Gastrocnemius medialis (tissue), 4 donors: ENCODE measurements at places on chromosomes 11 and 22. TPM values are rescaled to one million over a fixed set of nuclear protein-coding genes. Genes with fewer than 3 reads are reported as not detected.

The LRRC10B gene
- total RNA-seq, result not detected

The OR2D2 gene
- not detected for total RNA-seq

The KCNQ1 gene
- total RNA-seq, result 0.75 TPM

The KCTD14 gene
- total RNA-seq, result not detected

The DEPDC7 gene
- 3.3 TPM for total RNA-seq

The CNTF gene
- total RNA-seq, result 4.0 TPM

The ISX gene
- total RNA-seq, result not detected

The CRACR2B gene
- 4.5 TPM for total RNA-seq

The C22orf23 gene
- not detected for total RNA-seq

DNA sequence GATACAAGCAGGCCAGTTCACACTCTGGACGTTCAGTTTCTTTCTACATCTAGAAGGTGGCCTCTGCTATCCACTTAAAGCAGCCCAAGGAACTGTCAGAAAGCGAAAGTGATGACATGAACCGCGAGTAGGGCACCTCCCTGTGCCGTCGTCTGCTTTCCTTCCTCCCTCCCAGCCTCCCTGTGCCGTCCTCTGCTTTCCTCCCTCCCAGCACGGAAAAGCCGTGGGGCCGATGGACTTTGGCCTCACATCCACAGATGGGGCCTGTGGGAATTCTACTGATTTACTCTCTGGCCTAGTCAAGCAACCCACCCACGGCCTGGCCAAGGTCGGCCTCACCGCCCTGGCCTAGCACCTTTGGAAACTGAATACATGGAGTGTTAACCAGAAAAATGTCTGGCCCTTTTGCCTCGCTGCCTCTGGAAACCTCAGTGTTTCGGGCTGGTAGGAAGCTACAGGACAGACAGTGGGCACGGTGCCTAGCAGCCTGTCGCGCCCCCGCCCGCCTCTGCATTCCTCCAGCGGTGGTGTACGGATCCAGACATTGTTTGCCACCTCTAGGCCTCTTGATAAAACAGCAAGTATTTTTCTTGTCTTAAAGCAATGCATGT lies 14.2 kb downstream of the PEX26 start:
- peak; percentile 72 for DNase-seq
- H3K36me3 ChIP-seq, result peaks cover 14% of the 10 kb centered on the region
- peaks cover 54% of the 10 kb centered on the region for H3K4me1 ChIP-seq
- no peaks in the 10 kb centered on the region for H3K27me3 ChIP-seq
- peak overlapping the region; percentile 95 for H3K27ac ChIP-seq

DNA sequence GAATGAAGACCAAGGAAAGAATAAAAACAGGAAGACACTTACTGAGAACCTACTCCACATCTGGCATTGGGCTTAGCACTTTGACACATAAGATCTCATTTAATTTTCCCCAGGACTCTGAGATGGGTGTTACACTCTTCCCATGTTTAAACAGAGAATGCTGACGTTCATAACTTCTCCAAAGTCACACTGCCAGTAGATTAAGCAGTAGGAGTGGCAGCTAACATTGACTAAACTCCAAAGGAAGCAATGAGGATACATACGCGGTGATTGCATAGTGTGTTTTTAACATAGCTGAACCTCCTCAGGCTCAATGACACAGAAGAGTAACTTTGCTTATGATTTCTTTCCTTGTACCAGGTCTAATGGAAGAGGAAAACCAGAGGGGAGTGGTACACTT lies 14.5 kb upstream of the OR10V1 start:
- no peak for DNase-seq
- H3K4me3 ChIP-seq, result no peak overlapping the region
- H3K27ac ChIP-seq, result no peak overlapping the region
- no peaks in the 10 kb centered on the region for H3K4me1 ChIP-seq
- no peaks in the 10 kb centered on the region for H3K36me3 ChIP-seq
- H3K27me3 ChIP-seq, result no peaks in the 10 kb centered on the region

DNA sequence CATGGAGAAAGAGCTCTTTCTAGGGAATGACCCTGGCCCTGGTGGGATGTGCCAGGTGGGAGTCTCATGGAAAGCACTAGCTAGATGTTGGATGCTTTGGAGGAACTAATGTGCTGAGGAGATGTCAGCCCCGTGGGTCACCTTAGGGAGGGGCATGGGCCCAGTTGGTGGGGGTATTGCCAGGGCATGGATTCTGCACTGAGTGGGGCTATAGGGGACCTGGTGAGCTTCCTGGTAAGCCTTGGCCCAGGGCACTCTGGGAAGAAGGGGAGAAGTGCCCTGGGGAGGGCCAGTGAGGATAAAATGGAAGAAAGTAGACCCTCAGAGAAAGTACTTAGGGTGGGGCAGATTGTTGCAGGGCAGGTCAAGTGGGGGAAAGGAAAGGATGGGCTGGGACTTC lies 65.2 kb upstream of the SORL1-AS1 start:
- no peak for DNase-seq
- H3K27ac ChIP-seq, result no peak overlapping the region
- H3K4me3 ChIP-seq, result no peak overlapping the region
- no peaks in the 10 kb centered on the region for H3K27me3 ChIP-seq
- no peaks in the 10 kb centered on the region for H3K36me3 ChIP-seq

- no peak overlapping the region for H3K4me3 ChIP-seq
- DNase-seq, result no peak
- no peaks in the 10 kb centered on the region for H3K4me1 ChIP-seq
- no peaks in the 10 kb centered on the region for H3K27me3 ChIP-seq
- no peaks in the 10 kb centered on the region for H3K36me3 ChIP-seq
Observed at GRCh38 chr11:90343673-90344072, 120.8 kb upstream of the CHORDC1 start.

DNA sequence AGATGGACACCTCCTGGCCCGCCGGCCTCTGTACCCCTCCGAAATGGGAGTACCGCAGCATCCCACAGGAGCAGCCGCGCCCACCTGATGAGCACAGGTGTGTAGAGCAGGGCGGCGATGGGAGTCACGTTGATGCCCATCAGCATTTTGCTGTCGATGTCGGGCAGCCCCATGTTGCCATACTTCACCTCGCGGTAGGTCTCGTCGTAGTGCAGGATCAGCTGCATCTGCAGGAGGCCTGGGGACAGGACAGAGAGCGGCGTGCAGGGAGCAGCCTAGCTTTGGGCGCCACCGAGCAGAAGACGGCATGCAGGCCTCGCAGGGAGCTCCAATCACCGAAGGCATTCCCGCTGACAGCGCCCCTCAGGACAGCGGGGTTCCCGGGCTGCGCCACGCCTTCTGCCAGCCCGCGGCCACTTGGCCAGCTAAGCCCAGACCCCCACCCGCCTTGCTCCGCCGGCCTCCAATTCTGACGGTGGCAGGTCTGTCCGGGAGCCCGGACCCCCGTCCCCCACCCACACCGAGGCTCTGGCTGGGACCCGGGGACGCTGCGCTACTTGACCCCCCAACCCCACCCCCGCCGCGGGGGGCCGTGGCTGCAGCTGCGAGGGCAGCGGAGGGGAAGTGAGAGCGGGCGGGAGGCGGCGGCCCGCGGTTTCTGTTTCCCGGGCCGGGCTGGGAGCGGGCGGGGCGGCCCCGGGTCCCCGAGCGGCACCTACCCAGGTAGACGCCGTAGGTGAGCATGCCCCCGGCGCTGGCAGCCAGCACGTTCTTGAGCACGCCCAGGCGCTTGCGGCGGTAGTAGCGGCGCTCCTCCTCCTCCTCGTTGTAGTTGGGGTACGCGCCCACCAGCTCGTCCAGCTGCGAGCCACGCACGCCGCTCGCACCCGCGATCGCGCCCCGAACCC lies 705 bp downstream of the UNC93B1 start:
- no peak for DNase-seq
- peak overlapping the region; percentile 47 for H3K27ac ChIP-seq
- no peaks in the 10 kb centered on the region for H3K27me3 ChIP-seq

DNA sequence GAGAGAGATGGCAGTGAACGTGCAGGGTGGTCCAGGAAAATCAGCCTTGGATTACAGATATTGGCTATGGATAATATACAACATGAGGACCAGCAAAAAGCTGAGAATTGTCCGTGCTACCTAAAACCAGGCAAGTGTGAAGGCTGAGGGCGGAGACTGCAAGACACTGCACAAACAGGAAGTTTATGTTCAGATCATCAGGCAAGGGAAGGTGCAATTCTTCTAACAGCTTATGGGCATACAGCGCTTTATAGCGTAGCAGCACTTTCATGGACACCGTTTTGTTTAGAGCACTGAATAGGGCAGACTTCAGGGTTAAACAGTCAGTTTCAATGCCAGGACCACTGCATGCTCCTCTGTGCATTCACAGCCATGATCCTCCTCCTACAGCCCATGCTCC lies 93.1 kb upstream of the TMEM45B start:
- no peaks in the 10 kb centered on the region for H3K36me3 ChIP-seq
- no peaks in the 10 kb centered on the region for H3K27me3 ChIP-seq
- H3K27ac ChIP-seq, result no peak overlapping the region
- DNase-seq, result no peak

DNA sequence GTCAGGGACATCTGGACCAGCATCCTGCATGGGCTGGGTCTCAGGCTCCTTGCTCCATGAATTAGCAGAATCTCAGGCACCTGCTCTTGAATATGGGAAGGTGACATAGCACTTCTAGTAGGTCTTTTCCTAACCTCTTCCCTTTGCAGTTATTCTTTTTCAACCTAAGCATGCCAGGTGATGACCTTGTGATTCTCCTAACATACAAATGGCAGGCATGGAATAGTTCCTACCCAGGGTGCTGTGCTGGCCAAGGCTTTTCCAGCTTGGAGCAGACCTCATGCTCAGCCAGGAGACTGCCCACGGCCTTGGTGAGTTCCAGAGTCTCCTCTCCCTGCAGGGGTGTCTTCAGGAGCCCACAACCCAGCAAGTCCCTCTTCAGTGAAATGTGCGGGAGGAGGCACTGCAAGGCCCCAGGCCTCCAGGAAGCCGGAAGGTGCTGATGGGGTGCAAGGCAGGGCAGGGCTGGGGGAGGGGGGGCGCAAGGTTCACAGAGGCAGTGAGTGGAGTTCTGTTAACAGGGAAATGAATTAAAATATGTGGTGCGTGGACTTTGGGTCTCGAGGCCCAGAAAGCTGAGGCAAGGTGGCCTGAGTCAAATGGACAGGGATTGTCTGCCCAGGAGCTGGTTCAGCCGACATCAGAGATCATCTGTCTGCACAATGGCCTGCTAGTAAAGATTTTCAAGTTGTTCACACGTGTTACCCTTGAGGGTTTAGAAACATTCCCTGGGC lies 75.9 kb upstream of the SEPTIN5 start:
- H3K4me3 ChIP-seq, result no peak overlapping the region
- no peak overlapping the region for H3K27ac ChIP-seq
- H3K36me3 ChIP-seq, result no peaks in the 10 kb centered on the region

- DNase-seq, result no peak
- no peaks in the 10 kb centered on the region for H3K4me1 ChIP-seq
Observed at GRCh38 chr11:122882189-122882856, at the start of gene JHY. JHY (plus strand) TSS chr11:122882759; CDS start chr11:122885850, 3,091 bp downstream.

- no peaks in the 10 kb centered on the region for H3K27me3 ChIP-seq
- H3K27ac ChIP-seq, result peak overlapping the region; percentile 64
- H3K4me3 ChIP-seq, result no peak overlapping the region
Observed at GRCh38 chr11:44946263-44946662, 4.4 kb downstream of the TP53I11 start.

DNA sequence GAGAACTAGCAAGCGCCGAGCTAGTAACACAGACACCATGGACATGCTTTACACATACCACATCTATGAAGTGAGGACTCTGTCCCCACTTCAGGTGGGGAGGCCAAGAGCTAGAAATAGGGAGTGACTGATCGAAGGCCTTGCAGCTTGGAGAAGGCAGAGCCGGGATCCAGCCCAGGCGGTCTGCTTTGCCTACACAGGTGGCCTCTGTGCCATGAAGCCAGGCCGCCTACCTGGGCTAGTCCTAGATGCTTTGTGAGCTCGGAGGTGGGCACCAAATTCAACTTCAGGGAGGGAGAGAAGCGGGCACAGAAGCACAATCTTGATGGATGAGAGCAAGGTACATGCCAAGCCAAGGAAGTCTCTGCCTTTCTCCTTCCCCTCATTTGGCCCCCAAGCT lies 117.2 kb downstream of the TIMP3 start:
- H3K4me3 ChIP-seq, result no peak overlapping the region
- H3K27ac ChIP-seq, result no peak overlapping the region
- DNase-seq, result no peak
- peaks cover 2% of the 10 kb centered on the region for H3K27me3 ChIP-seq
- H3K4me1 ChIP-seq, result peaks cover 4% of the 10 kb centered on the region
- no peaks in the 10 kb centered on the region for H3K36me3 ChIP-seq

DNA sequence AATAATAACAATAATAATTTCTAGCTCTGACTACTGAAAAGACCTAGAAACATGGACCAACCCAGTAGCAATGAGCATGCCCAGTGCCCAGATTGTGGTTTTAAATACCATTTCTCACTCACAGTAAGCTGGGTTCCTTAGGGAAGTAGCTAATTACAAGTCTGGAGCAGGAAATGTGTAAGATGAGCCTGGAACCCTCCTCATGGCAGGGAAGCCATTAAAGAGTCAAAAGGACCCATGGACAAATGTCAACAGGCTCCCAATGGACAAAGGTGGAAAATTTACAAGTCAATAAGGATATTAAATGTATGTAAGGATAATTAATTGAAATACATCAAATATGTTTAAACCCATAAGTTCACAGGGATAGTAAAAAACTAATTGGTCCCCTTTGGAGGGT lies 10.6 kb upstream of the CSNK2A3 start:
- H3K36me3 ChIP-seq, result no peaks in the 10 kb centered on the region
- H3K27ac ChIP-seq, result no peak overlapping the region
- no peak for DNase-seq

DNA sequence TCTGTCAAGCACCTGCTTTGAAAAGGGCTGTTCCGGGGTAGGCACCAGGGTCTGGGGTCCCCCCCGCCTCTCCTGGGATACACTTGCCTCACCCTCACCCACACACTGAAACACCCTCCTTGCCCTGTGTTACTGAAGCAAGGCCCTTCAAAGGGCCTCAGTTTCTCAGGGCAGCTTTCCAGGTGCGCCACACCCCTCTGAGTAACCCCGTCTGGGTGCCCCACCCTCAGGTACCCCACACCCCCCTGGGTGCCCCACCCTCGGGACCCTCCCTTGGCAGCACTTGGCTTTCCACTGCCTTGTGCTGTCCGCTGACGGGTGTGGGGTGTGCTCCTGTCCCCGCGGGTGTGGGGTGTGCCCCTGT lies 413.6 kb downstream of the TBC1D22A start:
- no peak overlapping the region for H3K4me3 ChIP-seq
- H3K27ac ChIP-seq, result no peak overlapping the region
- no peak for DNase-seq
- no peaks in the 10 kb centered on the region for H3K4me1 ChIP-seq

- no peaks in the 10 kb centered on the region for H3K36me3 ChIP-seq
- H3K4me3 ChIP-seq, result peak overlapping the region; percentile 39
- no peaks in the 10 kb centered on the region for H3K27me3 ChIP-seq
- no peak overlapping the region for H3K27ac ChIP-seq
Observed at GRCh38 chr22:29071261-29072045, 1.4 kb upstream of the KREMEN1 start.

DNA sequence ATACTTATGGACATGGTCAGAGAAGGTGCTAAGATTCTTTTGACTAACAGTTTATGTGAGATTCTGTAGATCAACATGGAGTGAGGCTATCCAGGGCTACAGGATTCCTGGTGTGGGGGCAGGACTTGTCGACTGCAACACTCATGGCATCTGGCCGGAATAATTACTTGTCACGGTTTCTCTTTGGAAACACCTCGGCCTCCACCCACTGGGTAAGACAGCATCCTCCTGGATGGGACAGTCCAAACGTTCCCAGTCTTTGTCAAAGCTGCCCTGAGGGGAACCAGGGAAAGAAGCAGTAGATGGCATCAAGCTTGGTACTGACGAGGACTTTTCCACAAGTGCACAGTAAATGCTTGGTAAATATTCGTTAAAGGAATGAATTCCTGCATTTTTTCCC lies 762.8 kb downstream of the BRD1 start:
- no peak overlapping the region for H3K4me3 ChIP-seq
- H3K27me3 ChIP-seq, result peaks cover 7% of the 10 kb centered on the region
- no peaks in the 10 kb centered on the region for H3K36me3 ChIP-seq
- DNase-seq, result no peak
- H3K27ac ChIP-seq, result no peak overlapping the region

GRCh38 chr22:48669986-48670716 lies 1157.5 kb downstream of the BRD1 start:
- no peak overlapping the region for H3K27ac ChIP-seq
- no peaks in the 10 kb centered on the region for H3K4me1 ChIP-seq
- no peaks in the 10 kb centered on the region for H3K27me3 ChIP-seq
